ENCODE measurements at places on chromosomes 2 and 18.

GRCh38 chr2:15797231-15797938, 143.0 kb upstream of the MYCN start:
- no peak for DNase-seq

- no peak for DNase-seq
Observed at GRCh38 chr2:237859533-237860272, at the start of gene RAMP1. Gene RAMP1, plus strand, starts transcription at chr2:237859623. Its CDS starts 53 bp downstream, at chr2:237859676.

- DNase-seq: no peak
Observed at GRCh38 chr2:207046724-207047123, 107.4 kb downstream of the CPO start.

DNA sequence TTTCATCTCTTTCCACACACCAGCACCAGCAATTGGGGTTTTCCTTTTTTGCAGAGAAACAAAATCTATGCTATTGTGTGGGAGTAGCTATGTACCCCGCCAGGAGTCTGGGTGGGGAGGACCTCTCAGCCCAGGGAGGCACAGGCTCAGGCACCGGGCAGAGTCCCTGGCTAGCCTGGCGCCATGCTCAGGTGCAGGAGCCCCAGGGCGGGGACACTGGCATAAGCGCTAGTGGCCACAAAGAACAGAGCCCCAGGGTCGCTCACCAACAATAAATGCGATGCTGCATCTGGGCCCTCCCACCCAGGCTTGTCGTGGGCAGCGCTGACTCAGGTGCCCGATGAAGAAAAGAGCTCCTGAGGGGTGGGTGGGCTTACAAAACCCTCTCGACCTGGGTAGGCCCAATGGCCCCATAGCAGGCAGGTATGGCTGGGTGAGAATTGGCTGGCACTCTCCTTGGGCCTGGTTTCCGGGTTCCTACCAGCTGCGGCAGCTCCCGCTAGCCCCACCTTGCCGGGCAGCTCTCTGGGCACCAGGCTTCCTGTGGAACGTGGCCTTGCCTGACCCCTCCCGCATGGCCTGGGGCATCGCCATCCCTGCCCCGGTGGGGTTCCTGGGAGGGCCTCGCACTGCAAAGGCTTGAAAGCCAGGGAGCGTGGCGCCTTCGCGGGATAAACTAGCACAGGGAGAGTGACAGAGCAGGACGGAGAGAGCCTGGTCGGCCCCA, 31.8 kb upstream of the COL6A3 start:
- DNase-seq: no peak

DNA sequence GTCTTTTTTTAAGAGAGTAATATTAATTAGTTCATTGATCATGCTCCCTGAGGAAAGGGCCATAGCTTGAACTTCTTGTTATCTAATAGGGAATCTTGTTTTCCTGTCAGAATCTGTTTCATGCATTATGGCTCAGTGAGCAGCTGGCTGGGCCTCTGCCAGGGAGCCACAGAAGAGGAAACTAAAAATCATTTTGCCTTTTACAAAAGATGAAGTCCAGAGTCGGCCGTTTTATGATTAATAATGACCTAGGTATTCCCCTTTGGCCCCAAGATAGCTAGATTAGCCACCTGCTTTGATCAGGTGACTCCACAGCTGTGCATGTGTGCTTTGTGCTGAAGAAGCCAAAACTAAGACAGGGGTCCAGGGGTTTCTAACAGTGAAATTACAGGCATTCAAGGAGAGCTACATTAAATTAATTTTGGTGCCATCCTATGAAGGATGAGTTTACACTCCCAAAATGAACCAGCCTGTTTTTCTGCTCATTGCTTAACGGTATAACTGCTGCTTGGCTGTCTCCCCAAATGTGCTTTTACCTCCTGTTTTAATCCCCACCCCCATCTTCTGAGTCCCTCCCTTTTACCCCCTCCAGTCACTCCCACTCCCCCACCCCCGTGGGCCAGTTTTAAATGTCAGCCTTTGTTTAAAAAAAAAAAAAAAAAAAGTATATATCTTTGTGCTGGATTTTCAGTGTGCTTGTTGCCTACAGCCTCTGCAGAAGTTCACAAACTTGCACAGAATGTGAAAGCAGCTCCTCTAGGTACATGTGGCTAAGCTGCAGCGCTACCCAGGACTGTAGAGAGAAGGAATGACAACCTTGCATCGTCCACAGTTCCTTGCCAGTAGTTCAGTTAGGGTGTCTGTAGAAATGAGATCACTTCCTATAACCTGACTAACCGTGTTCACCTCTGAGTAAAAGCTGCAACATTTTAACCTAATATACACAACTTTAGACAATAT, 93.1 kb downstream of the CABLES1 start:
- peak; percentile 79 for DNase-seq

DNA sequence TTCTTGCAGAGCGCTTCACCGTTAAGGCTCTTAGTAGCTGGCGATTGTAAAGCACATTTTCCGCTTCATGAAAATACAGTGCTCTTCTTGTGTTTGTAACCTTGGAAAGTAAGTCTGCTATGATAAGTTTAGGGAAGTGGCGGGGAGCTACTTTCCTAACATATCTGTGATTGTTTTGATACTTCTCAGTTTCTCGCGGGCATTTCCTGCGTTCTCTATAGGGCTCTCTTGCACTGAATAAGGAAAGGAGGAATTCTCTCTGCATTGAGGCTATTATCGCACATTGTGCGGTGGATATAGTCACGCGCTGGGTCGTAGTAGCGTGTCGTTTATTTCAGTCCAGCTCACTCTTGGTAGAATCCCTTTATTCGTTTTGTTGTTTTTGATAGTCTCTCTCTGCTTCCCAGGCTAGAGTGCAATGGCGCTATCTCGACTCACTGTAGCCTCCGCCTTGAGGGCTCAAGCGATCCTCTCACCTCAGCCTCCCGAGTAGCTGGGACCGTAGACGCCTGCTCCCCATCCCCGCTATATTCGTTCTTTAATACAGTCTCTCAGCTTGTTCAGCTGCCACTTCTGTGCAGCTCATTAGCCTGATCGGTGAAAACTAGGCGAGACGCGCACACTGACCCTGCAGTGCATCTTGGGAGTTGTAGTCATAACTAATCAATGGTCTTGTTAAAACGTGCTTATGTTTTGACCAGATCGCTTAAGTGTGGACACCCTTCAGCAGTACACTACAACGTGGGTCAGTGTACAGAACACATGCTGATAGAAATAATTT, 1.0 kb upstream of the PPP4R3B start:
- DNase-seq: peak; percentile 37

DNA sequence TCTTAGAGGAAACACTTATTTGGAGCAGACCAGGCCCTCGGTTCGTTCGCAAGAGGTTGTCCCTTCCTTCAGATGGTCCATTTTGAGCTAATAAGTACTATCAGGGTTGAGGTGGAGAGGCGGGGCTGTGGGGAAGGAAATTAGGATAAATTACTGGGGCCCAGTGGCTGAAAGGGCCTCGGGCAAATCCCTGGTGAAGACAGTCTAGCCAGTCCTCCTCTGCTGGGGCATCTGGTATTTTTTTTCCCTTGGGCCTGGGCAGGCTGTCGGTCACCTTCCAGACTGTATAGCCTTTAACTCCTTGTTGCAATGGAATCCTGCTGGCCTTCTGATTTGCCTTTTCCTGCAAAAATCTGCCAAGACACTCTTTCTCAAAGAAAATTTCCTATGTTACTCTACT, 1.7 kb upstream of the MYO3B start:
- DNase-seq: no peak

GRCh38 chr18:78804206-78805030, 175.2 kb upstream of the SALL3 start:
- DNase-seq: no peak

DNA sequence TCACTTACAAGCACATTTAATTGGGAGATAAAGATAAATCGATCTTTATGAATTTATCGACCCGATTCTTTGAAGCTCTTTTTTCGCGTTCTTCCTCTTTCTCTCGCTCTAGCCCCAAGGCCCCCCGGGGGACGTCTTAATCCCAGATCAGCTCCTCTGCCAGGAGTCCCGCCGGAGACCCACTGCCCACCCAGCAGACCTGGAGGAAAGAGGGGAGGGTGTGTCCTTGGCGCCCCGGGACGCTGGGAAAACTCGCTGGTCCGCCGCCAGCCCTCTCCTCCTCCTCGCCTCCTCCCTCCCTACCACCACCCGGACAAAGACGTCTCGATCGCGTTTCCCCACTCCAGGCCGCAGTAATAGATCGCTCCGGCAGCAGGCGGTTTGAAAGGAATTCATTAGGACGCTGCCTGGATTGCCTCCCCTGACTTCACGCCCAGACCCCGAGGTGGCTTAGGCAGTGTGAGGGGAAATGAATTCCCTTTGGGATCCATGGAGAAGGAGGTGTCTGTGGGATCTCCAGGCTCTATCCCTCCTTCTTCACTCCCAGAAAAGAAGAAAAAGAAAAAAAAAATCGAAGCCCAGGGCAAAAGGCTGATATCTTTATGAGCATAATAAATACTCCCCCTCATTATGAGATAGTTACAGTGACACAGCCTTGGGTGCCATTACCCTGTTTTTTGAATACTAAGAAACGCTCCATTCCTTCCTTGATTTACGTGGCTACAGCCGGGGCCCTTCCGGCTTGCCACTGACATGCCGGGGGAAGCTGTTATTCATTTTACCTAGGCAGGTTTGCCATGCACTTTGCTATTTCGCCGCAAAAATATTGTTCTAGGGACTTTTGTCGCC, 1.8 kb upstream of the GBX2 start:
- no peak for DNase-seq

DNA sequence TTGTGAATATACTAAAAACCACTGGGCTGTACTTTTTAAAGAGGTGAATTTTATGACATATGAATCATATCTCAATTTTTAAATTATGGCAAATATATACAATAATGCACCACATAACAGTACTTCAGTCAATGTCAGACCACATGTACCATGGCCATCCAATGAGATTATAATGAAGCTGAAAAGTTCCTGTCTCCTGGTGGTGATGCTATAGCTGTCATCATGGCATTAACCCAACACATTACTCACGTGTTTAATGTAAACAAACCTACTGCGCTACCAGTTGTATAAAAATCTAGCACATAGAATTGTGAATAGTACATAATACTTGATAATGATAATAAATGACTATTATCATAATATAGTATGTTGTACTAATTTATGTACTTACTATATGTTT, 77.6 kb upstream of the ID2 start:
- DNase-seq: no peak

GRCh38 chr18:79513381-79514081, 117.8 kb downstream of the NFATC1 start:
- no peak for DNase-seq

- DNase-seq: no peak
Observed at GRCh38 chr18:845152-845819, 33.2 kb upstream of the YES1 start.

DNA sequence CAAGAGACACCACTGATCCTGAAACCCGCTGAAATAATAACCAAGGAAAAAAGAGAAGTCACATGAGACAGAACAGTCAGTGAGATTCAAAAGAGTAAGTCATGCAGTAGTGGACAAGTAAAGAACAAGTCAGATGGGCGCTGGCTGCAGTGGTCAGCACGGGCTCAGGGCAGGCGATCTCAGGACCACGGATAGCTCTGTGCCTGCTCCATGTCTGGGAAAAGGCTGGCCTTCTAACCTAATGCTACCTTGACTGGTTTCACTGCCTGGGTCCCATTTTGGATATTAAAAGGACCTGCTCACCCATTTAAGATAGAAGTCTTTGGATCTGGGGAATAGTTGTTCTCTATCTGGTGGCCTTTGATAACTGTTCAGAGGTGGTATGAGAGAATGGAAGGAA, 61.7 kb upstream of the LCLAT1 start:
- DNase-seq: no peak

GRCh38 chr2:170991398-170992182, 62.5 kb downstream of the GORASP2 start:
- no peak for DNase-seq

DNA sequence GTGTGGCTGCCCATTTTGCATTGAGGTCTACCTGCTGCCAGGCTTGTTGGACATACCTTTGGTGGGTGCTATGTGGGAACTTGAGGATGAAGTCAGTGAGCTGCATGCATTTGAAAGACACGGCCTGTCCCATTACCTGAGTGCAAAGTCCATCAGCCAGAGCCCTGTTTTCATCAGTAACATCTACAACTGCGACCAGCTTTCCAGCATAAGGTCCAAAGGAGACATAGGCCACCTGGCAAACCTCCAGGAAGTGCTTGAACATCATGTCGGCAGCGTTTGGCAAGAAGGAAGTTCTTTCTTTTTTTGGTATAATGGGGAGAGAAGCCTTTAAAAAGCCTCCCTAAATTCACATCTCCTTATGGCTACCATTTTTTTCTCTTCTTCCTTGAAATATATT, 143.1 kb downstream of the FAM161A start:
- no peak for DNase-seq

DNA sequence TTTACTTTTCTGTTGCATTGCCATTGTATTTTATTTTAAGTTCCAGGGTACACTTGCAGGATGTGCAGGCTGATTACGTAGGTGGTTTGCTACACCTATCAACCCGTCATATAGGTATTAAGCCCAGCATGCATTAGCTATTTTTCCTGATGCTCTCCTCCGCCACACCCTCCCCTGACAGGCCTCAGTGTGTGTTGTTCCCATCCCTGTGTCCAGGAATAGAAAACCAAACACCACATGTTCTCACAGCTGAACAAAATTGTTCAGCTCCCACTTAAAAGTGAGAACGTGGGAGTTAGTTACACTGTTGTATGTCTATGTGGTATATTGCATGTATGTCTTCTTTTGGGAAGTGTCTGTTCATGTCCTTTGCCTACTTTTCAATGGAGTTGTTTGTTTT, 1631.7 kb downstream of the DPP10 start:
- no peak for DNase-seq

DNA sequence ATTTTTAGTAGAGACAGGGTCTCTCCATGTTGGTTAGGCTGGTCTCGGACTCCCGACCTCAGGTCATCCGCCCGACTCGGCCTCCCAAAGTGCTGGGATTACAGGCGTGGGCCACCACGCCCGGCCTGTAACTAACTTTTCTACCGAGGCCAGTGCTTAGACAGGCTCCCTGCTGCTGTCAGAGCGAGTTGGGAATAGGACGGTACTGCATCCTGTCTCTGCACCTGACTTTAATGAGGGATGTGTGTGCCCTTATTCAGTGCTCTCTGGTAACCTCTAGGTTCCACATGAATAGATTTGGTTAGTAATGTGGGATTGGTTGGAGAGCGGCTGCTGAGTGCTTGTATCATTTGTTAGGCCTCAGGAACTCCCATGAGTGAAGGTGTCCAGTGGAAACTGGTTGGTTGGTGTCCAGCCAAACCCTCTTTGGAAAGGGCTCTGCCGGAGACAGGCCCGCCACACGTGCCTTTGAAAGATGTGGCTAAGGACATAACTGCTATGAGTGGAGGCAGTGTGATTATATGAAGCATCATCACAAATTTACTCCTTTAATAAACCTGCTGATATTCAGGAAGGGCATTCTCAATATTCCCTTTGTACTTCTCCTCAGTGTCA, 36.6 kb downstream of the MYOM1 start:
- DNase-seq: no peak
